Stimulated activated CD4-positive, alpha-beta T cell treated with anti-CD3 and anti-CD28 coated beads, Interleukin-1b, Interleukin-23, amount 100 ng/mL, for 1 hour (primary cell): ENCODE measurements at places on chromosomes 6 and 20.

DNA sequence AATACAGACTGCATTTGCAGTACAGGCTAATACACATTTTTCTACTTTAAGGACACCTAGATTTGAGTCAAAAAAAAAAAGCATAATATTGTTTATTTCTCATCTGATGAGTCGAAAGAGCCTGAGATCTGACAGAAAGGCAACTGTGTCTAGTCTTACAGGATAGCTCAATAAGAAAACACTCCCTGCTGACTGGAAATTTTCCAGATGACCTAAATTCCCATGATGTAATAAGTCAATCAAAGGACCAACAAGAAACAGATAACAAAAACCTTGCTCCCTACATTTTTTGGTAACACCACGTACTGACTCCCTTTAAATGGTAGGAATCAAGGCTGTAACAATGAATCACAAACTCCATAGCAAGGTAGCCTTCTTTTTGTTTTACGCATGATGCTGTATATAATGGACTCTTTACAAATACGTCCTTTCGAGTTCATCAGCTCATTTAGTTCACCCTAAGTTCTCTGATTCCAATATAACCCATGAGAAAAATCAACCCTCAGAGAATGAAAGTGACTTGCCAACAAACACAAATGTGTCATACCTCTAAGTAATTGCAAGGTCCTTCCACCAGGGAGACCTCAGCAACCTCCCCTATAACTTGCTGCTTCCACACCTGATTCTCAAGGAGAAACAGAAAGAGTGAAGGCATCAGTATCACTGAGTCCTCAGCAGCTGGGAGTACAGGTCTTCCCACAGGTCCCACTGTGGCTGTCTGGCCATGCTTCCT, 12.1 kb downstream of the TBX18 start:
- no peak for DNase-seq

- DNase-seq: no peak
These were observed 396.3 kb downstream of the ZFAND3 start for GRCh38 chr6:38215651-38216311.

DNA sequence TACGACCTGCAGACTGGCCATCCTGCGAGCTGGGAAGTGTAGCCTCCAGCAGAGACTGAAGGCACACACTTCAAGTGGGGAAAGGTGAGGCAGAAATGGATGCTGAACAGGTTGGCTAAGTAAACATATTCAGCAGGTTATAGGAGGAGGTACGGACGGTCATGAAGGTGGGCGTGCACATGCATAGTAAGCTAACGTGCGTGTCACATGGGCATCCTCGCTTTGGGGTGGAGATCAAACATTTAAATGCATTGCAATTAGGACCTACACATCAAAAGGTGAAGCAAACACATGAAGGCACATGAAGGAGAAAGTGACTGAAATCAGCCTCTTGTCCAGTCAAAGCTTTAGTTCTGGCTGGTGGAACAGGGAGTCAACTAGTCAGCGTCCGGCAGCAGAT, 305.6 kb upstream of the EXOC2 start:
- no peak for DNase-seq

- no peak for DNase-seq
These were observed 47.3 kb downstream of the PFDN4 start for GRCh38 chr20:54255157-54255556.

DNA sequence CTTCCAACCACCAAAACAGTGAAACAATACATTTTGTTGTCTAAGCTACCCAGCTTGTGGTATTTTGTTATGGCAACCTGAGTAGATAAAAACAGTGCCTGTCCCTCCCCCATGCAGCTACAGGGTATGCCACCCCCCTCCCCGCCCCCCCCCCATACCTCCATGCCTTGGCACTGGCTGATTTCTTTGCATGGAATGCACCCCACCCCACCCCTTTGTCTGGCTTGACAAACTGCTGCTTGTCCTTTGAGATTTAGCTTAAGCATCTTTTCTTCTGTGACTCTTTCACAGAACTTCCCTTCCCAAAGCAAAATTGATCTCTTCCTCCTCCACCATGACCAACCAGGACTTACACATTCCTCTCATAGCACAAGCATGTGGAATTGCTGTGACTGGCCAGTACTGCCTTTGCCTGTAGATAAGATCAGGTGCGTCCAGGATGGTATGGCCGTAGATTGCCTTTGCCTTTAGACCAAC, 64.6 kb upstream of the ADGRF1 start:
- DNase-seq: no peak

DNA sequence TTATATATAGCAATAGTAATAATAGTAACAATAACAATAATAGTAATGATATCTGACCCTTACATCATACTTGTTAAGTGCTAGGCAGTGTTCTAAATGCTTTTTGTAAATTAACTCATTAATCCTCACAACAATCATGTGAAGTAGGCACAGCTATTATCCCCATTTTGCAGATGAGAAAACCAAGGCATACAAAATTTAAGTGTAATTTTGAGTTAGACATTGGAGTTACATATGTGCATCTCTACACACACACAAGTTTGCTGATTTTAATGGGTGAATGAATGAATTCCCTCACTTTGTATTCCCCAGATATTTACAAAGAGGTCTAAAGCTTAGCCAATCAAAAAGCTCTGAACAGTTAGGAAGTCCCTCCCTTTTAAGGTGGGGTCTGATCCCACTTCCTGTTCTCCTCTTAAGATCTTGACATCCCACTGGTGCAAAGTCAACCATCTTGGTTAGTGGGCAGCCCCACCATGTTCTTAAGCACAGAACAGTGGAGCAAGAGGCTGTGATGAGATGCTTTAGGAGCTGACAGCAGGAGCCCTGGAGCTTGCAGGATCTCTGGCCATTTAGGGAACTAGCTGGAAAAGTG, 85.3 kb upstream of the FOXP4 start:
- DNase-seq: no peak

DNA sequence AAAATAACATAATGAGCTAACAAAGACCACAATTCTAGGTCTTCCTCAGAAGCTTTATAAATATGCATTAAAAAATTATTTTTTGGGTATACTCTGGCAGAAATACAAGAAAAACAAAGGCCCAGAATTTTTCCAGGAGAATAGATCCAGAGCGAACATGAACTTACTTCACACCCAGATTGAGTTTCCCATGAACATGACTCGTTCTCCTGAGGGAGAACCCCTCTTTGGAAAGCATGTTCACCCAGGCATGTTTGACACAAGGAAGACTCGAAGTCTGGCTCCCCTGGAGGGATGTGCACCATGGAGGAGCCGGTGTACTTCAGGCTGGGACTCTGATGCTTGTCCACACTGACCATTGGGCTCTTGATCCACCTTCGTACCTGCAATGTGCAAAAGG, 56.1 kb downstream of the SGK1 start:
- no peak for DNase-seq

- DNase-seq: no peak
These were observed 591.6 kb downstream of the UTRN start for GRCh38 chr6:144876689-144877088.

- no peak for DNase-seq
These were observed 27.3 kb downstream of the MANBAL start for GRCh38 chr20:37316775-37317170.

DNA sequence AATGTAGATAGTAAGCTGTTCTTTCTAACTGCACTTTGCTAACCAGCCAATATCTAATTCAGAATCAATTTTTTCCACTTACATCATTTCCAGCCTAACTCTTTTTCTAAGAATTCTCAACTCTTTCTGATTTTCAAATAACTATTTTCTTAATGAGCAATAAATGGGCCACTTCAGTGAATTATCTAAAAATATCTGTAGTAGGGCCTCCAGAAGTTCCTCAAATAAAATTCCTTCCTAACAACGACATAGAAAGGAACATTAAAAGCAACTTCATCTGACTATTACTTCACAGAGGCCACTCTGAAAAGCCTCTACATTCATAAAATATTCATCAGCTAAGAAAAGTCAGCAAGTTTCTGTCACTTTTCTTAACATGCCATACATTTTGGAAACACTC, 4.8 kb downstream of the COL12A1 start:
- no peak for DNase-seq

DNA sequence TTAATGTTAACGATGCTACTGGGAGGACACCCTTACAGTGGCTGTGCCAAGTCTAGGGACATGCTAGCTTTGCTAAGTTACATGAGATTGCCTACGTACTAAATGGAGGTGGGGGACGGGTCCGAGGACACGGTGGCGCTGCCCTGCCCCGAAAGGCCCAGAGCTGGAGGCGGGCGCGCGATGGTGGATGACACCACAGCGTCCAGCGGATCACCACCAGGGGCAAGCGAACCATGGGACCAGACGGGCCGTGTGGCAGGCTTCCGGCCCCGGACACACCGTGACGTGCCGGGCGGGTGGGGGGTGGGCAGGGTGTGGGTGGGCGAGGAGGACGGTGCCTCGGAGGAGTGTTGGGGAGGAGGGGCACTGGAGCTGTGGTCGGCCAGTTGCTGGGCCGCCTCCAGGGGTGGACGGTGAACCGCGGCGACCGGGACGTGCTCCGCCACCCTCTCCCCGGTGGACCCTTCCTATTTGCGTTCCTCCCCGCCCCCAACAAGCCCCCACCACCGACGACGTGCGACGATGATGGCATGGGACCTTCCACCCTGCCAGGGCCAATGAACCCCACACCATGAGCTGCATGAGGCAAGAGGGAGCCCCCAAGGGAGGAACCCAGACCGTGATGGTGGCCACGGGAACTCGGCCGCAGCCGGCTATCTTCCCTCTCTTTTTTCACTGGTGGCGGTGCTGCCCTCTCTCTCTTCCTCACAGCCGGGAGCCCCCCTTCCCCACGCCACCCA, 773.3 kb upstream of the DEFB115 start:
- DNase-seq: no peak

- no peak for DNase-seq
These were observed 102.8 kb upstream of the JARID2 start for GRCh38 chr6:15143086-15143485.

DNA sequence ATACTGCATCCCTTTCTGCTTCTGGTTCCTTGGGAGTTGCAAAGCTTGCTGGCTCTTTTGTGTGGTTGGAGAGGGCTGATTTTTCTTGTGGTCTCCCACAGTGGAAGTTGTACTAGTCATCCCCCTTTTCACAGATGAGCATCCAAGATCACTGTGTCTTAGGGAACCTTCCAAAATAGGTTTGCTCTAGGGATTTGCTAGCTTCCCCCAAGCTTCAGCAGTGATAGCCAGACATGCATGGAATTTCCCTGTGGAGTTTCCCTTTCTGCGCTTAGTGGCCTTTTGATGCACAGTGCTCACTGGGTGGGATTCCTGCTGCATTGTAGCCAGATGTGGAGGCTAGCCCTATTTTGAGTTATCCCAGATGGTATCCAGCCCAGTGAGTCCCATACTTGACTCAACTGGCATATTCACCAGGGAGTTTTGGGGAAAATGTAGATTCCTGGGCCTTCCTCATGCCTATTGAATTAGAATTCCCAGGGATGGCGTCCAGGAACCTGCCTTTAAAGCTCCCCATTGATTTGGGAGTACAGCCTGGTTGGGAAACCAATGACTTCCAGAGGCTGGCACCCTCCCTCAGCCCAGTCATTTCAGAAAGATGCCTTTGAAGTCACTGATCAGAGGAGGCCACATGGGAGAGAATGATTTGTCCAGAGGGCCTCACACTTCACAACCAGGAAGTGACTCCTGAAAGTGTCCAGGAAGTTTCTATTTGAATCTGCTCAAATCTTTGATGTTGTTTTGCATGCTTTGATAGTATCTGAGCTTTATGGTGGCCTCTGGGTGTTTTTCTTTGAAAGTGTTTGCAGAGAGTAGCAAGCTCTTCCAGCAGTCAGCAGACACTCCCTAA, 25.9 kb downstream of the PPARD start:
- no peak for DNase-seq
